ENCODE measurements at places on chromosomes 4 and X.

DNA sequence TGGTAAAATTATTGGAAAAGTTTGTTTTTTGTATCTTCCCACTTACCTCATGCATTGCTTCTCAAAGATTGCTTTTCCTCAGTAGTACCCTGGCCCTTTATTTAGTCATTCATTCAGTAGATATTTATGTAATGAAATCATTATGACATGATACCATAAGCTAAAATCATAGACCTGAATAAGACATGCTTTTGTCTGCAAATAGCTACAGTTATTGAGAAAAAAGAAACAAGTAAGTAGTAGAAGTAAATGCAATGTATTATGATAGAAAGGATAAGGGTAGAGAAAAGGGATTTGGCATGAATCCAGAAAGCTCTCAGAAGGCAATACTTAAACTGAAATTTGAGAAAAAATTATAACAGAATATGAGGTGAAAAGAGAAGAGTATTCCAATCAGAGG is 352.5 kb downstream of the GPM6A start:
- DNase-seq, result no peak

- no peak for DNase-seq
These were observed 94.2 kb upstream of the DIAPH2 start for GRCh38 chrX:96590403-96590802.

- no peak for DNase-seq
These were observed 12.9 kb downstream of the NHSL2 start for GRCh38 chrX:71923516-71923915.

DNA sequence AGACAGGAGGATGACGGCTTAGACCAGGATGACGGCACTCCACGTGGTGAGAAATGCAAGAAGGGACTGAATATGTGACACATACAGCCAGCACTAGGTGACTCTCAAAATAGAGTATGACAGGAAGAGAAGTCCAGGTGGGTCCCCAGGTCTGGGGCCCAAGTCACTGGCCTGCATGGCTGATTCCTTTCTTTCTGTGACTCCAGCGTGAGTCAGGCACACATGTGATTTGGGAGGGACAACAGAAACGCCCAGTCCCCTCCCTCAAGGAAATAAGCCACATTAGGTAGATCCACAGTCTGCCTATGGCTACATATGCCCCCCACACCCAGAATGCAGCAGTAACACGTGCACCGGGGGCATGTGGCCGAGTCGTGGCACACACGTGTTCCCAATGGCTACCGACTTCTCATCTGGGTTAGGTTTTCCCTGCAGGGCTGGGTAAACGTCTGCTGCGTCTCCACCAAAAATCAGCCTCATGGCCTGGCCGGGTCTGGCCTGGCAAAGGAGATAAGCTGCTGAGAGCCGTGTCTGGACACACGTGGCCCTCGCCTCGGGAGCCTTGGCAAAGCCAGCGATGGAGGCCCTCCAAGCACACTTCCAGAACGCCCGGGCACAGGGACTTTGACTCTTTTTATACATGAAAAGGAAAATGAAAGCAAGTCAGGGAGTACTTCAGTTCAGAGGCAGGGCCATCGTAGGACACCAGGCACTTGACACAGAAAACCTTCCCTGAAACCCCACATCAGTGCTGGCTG is 19.3 kb downstream of the SEL1L3 start:
- no peak for DNase-seq

- no peak for DNase-seq
These were observed 178.5 kb downstream of the GABRB1 start for GRCh38 chr4:47209833-47210232.

DNA sequence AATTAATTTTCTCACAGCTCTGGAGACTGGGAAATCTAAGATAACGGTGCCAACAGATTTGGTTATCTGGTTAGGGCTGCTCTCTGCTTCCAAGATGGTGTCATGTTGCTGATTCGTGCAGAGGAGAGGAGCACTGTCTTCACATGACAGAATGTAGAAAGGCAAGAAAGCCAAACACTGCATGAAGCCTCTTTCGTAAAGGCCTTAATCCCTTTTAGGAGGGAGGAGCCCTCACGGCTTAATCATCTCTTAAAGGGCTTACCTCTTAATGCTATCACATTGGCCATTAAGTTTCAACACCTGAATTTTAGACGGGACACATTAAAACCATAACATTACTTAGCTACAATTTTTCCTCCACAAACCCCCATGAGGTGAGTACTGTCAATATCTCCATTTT is 174.1 kb downstream of the COX18 start:
- DNase-seq, result no peak

- no peak for DNase-seq
These were observed 7.6 kb downstream of the TIGD4 start for GRCh38 chr4:152771741-152772533.

- DNase-seq, result no peak
These were observed 32.0 kb downstream of the CEP135 start for GRCh38 chr4:55980725-55981124.

GRCh38 chr4:6674500-6675149 is 19.1 kb upstream of the S100P start:
- peak; percentile 30 for DNase-seq

GRCh38 chr4:15396157-15396800 is 31.6 kb upstream of the C1QTNF7 start:
- no peak for DNase-seq

- no peak for DNase-seq
These were observed 83.3 kb upstream of the HTR2C start for GRCh38 chrX:114500622-114501021.

DNA sequence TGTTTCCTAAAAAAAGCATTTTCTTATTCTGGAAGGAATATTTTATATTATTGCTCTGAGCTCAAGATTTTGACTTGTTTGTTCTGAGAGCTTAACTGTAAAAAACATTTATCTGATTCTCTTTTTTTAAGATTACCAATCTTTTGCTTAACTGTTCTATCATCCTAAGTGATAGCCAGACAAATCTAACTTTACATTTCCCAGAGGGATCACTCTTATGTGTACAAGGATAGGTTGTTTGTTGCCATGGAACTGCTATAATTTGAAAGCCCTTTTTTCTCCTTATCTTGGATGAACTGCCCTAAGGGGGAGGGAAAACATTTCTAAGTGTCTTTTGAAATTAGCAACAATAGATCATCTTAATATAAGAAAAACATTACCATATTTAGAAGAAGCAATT is 494.7 kb downstream of the TRAM1L1 start:
- DNase-seq, result no peak

- no peak for DNase-seq
These were observed 106.6 kb downstream of the SHROOM4 start for GRCh38 chrX:50707405-50707804.

GRCh38 chr4:176002007-176002613 is 63.5 kb upstream of the WDR17 start:
- no peak for DNase-seq

DNA sequence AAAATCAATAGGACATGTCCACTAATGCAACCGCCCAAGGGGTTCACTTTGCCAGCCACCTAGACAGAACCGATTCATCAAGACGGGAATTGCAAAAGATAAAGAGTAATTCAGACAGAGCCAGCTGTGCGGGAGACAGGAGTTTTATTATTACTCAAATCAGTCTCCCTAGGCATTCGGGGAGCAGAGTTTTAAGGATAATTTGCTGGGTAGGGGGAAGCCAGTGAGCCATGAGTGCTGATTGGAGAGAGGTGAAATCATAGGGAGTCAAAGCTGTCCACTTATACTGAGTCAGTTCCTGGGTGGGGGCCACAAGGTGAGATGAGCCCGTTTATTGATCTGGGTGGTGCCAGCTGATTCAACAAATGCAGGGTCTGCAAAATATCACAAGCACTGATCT is 8.5 kb downstream of the TMEM184C start:
- no peak for DNase-seq

- DNase-seq, result peak; percentile 29
These were observed 187.5 kb downstream of the QDPR start for GRCh38 chr4:17324386-17324830.

- no peak for DNase-seq
These were observed 65.9 kb upstream of the HPF1 start for GRCh38 chr4:169823685-169824084.

- DNase-seq, result no peak
These were observed 214.6 kb upstream of the FAM241A start for GRCh38 chr4:111930659-111931058.

DNA sequence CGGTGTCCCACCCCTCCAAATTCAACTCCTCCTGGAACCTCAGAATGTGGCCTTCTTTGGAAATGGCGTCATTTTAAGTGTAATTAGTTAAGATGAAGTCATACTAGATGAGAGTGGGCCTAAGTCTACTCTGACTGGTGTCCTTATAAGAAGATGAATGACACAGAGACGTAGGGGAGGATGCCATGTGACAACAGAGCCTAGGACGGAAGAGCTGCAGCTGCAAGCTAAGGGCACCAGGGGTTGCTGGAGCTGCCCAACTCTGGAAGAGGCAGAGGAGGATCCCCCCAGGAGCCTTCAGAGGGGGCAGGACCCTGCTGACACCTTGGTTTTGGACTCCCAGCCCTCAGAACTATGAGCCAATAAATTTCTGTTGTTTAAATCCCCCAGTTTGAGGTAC is 115.1 kb downstream of the STK32B start:
- no peak for DNase-seq

DNA sequence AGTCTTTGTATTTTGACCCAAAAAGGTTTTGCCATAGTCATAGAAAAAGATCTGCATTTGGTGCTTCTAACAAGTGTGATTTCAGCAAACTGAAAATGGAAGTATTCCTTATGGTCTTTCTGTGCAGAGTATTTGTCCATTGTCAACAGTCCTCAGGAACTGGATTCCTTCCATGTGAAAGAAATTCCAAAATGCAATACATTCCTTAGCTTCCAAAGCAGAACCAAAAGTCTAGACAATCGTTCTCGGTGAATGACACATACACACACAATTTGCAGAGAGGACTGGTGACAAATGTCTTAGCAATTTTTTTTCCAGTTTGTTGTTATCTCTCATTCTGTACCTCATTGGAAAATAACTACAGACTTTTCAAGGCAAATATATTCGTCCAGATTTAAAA is 562.2 kb upstream of the SLIT2 start:
- no peak for DNase-seq

GRCh38 chr4:150827226-150827625 is 187.9 kb downstream of the LRBA start:
- no peak for DNase-seq

DNA sequence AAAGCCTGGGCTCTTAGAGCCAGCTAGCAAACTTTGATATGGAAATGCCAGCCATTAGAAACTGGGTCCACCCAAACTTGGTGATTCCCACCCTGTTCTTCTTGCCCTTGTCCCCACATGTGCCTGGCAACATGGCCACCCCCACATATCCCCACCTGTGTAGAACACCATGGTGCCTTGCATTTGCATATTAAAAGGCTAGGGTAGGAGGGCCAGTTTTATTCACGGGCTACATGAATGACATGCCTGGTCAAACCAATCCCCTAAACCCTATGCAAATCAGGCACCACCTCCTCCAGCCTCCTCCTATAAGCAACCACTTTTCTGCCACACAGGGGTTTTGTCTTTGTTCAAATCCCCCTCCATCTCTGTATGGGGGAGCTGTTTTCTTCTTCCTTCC is 104.9 kb downstream of the CLNK start:
- DNase-seq, result no peak

DNA sequence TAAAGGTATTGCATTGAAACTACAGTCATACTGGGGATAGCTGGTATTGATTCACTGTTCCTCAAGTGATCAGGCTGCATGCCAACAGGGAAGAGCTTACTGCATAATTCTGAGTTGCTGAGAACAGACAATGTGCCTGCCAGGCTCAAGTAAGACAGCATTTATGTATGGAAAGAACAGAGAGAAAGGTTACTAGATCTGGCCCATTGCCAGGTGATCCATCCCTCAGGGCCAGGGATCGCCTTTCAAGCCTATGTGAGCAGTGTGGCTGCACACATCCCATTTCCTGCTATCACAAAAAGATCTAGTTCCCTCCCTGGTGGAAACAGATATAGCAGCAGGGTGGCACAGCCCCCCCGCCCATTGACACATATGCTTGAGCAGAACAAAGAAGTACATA is 254.0 kb downstream of the TMA16 start:
- no peak for DNase-seq

- no peak for DNase-seq
These were observed 23.3 kb downstream of the SPIN4 start for GRCh38 chrX:63327788-63328187.

DNA sequence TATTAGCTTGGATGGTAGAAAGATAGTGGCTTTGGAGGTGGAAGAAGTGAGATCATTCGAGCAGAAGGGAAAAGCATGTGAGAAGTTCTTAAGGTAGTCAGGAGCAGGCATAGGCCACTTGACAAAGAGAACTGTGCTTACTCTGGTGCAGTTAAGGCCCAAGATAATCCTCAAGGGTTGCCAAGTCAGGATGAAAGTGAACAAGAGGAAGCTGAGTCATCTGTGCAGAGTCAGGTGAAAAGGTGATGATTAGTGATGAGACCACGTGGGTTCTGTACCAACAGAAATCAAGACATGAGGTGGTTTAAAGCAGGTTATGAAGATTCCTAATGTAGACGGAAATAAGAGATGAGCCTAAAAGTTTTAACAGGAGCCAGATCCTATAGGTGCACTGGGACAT is 369.8 kb downstream of the DTHD1 start:
- DNase-seq, result no peak

GRCh38 chr4:77797239-77797638 is 21.9 kb downstream of the CNOT6L start:
- no peak for DNase-seq

GRCh38 chr4:67765928-67766327 is 11.7 kb upstream of the GNRHR start:
- no peak for DNase-seq

- DNase-seq, result no peak
These were observed 280.5 kb downstream of the FBXW7 start for GRCh38 chr4:152255437-152255836.

- no peak for DNase-seq
These were observed 168.4 kb downstream of the MAD2L1 start for GRCh38 chr4:119898211-119898610.

DNA sequence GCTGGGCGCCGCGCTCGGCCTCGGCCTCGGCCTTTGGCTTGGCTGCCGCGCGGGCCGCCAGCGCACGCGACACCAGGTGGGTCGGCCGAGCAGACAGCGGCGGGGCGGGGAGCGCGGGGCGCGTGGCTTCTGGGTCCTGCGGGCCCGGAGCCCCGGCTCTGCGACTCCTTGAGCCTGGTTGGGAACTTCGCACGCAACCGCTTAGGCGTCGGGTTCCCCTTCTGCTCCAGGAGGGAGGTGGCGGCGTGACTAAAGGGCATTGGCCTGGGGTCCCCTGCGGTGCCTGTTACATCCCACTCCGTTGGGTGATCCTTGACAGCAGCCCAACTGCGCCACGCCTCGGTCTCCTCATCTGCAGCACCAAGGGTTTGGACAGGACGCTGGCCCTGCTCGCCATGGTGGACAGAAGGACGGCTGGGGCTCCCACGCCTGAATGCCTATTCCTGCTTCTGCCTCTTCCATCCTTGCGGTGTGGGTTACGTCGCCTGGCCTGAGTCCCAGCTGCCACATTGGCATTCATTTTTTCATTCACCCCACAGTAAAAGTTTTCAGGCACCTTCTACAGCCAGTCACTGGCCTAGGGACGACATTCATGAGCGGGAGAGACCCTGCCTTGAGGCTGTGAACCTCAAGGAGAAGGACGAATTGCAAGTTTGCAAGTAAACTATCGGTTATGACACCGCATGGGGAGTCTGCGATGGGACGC is 631 bp downstream of the EVC start:
- no peak for DNase-seq

Measured in activated naive CD8-positive, alpha-beta T cell treated with anti-CD3 and anti-CD28 coated beads, Interleukin-2, amount 50 U/mL, for 16 hours (primary cell).